ENCODE measurements at places on chromosomes 1 and 21. TPM values are rescaled to one million over a fixed set of nuclear protein-coding genes. Genes with fewer than 3 reads are reported as not detected.

AZIN2 gene
- total RNA-seq = 1.4 TPM

BRINP2 gene
- not detected for total RNA-seq

MECR gene
- 24.4 TPM for total RNA-seq

CTSS gene
- total RNA-seq = 35.2 TPM

MAP3K21 gene
- total RNA-seq = 1.4 TPM

LRRC7 gene
- total RNA-seq = under 0.01 TPM

AMY1A gene
- total RNA-seq = not detected

HOOK1 gene
- under 0.01 TPM for total RNA-seq

SMIM11 gene
- total RNA-seq = 14.9 TPM

SLC45A3 gene
- 10.1 TPM for total RNA-seq

OLFML3 gene
- 0.36 TPM for total RNA-seq

NID1 gene
- total RNA-seq = 82.3 TPM

APCS gene
- total RNA-seq = not detected

RGS7 gene
- 2.2 TPM for total RNA-seq

CFHR2 gene
- not detected for total RNA-seq

LIPI gene
- total RNA-seq = not detected

EXOC8 gene
- 29.7 TPM for total RNA-seq

PLA2G5 gene
- total RNA-seq = 0.36 TPM

ALDH9A1 gene
- 61.8 TPM for total RNA-seq

KCNN3 gene
- 0.93 TPM for total RNA-seq

NIBAN1 gene
- 12.2 TPM for total RNA-seq

HSPB7 gene
- not detected for total RNA-seq

CHAF1B gene
- 8.2 TPM for total RNA-seq

KCNA3 gene
- total RNA-seq = not detected

MFN2 gene
- total RNA-seq = 72.4 TPM

COL8A2 gene
- 3.6 TPM for total RNA-seq

SAMSN1 gene
- total RNA-seq = 3.6 TPM

VTCN1 gene
- total RNA-seq = not detected

AK5 gene
- 8.2 TPM for total RNA-seq

SPRR4 gene
- not detected for total RNA-seq

KIF2C gene
- total RNA-seq = 38.6 TPM

NOS1AP gene
- total RNA-seq = 2.5 TPM

FCGR2B gene
- not detected for total RNA-seq

ZFYVE9 gene
- total RNA-seq = 48.4 TPM

TMEM52 gene
- total RNA-seq = 1.7 TPM

GIPC2 gene
- total RNA-seq = 30.9 TPM
